Fibroblast of the conjunctiva (primary cell): ENCODE measurements at places on chromosomes 1 and 21.

GRCh38 chr21:40466893-40467483, 380.0 kb downstream of the DSCAM start:
- no peak for DNase-seq

DNA sequence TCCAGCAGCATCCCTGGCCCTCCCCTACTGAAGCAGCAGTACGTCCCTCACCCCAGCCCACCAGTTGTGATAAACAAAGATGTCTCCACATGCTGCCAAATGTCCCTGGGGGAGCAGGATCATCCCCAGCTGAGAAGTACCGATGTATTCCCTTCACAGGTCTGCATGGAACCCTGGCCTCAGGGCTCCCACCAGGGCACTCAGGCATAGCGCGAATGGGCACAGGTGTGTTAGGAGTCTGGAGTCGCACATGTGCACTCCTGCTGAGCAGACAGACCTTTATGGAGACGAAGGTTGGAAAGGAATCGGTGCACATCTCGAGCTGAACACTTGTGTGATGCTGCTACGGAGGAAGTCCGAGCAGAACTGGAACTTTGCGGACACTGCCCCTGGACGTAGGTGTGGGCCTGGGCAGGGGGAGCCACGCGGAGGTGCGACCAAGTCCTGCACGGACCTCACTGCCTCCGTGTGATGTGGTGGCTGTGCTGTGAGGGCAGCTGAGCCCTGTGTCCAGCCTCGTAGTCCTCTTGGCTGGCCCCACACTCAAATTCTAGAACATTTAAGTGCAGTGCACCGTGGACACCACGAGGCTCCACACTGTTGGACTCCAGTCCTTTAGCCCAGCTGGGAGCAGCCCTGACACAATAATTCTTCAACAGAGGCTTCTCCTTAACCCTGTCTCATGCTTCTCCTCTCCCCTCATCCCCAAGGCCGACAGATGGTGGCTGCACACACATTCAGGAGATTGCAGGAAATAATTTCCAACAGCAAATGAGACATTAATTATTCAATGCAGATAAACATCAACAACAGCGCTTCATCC, 43.4 kb downstream of the RSPH1 start:
- no peak for DNase-seq

DNA sequence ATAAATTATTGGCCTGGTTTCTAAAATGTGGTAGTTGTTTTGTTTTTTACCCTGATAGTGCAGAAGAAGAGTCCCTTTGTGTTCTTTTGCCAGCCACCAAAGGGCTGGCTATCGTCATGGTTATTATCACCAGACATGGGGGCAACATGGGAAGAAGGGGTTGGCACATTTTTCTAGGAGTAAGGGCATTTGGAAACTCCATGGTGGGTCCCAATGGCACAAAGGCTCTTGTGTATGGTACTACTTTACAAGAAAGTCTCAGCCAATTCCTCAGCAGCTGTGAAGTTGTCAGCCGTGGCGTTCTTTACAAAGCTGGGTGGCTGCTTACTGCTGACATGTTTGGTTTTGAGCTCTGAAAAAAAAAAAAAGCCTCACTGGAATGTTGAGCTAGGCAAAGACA, 330.4 kb upstream of the ESRRG start:
- no peak for DNase-seq

- DNase-seq: no peak
Observed at GRCh38 chr1:180935326-180936109, 22.8 kb downstream of the KIAA1614 start.

DNA sequence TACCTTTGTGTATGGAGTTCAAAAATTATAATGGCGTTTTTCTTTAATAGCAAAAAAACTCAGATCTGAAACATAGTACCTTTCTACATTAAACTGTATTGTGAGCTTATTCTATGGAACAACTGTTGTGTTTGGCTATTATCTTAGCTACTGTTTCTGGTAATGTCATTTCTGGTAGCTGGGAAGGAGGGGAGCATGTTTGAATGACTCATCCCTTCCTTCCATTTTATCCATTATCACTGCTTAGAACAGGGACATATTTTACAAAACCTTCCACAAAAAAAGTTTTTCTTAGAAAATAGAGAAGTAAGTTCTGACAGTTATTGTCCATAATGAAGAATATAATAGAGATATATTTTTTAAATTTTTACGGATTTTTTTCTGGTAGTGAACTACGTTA, 128.3 kb downstream of the NRDC start:
- DNase-seq: no peak

- DNase-seq: no peak
Observed at GRCh38 chr1:170303034-170303433, 157.3 kb downstream of the NTMT2 start.

- DNase-seq: peak; percentile 61
Observed at GRCh38 chr1:155938220-155938627, 3.2 kb upstream of the RXFP4 start.

DNA sequence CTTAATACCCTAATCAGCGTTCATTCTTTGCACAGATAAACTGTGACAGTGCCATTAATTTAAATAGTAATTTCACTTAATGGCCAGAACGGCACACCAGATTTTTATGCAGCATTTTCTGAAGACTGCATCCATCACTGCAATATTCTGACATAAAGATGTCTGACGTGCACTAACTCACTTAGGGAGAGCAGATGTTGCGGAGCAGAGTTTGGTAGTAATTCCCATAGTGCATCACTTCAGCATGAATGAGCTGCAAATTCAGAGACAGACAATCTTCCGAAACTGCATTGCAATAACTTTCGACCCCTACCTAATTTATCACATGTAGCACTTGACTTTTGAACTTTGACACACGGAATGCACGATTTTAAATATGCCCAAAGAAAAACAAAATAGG, 225.3 kb downstream of the KCTD3 start:
- DNase-seq: no peak

DNA sequence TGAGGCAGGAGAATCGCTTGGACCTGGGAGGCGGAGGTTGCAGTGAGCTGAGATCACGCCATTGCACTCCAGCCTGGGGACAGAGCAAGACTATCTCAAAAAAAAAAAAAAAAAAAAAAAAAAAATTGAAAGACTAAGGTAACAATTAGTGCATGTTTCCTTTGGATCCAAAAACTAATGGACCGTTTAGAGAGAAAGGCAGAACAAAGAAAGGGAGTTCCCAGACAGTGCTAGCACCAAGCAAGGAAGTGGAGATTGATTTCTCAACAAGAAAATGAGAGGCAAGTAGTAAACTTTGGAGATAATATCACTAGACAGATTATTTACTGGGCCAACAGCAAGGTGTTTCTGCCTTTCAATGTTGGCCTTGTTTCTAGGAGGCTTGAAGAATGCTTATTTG, 24.2 kb downstream of the ATP1B1 start:
- no peak for DNase-seq

- DNase-seq: no peak
Observed at GRCh38 chr1:219876798-219877209, 51.6 kb downstream of the SLC30A10 start.

- peak; percentile 92 for DNase-seq
Observed at GRCh38 chr1:61079898-61080336, 2.4 kb upstream of the NFIA start.

DNA sequence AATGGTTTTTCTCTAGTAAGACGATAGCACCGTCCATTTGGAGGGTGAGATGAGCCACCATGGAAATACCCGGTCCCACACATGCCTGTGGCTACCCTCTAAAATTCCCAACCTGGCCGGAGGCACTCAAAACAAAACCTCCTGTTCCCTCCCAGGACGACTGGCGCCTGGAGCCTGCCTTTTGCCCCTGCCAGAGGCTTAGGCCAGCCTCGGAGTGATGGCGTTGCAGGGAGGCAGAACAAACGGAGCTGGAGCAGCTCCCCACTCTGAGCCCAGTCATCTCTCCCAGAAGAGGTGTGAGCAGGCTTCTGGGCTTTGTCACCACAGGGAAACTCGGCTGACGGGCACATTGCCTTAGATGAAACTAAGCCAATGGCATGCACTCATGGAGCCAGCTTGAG, 213.7 kb upstream of the HOOK1 start:
- DNase-seq: no peak

GRCh38 chr1:230506451-230506850, 80.3 kb upstream of the PGBD5 start:
- no peak for DNase-seq

DNA sequence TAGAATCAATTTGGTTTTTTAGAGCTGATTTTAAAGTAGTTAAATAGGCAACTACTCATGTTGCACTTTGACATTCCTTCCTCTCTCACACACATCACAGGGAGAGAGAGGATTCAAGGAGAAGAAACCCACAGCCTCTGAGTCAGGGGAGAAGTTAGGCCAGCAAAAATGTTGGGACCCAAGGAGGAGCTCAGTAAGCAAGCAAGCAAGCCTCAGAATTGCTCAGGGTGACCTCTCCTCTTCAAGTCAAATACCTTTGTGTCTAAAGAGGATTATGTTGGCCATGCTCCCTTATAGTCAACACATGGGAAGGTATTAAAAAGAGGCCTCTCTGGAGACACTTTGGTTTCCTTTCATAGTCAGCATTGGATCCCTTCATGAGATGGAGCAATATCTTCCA, 80.5 kb upstream of the WARS2 start:
- DNase-seq: no peak

GRCh38 chr1:220827445-220828178, 40.9 kb downstream of the MTARC1 start:
- no peak for DNase-seq

GRCh38 chr1:25006770-25007169, 76.7 kb upstream of the RUNX3 start:
- no peak for DNase-seq

GRCh38 chr1:114154963-114155322, 1.3 kb upstream of the SYT6 start:
- no peak for DNase-seq

GRCh38 chr1:18512883-18513282, 32.2 kb downstream of the KLHDC7A start:
- DNase-seq: no peak

DNA sequence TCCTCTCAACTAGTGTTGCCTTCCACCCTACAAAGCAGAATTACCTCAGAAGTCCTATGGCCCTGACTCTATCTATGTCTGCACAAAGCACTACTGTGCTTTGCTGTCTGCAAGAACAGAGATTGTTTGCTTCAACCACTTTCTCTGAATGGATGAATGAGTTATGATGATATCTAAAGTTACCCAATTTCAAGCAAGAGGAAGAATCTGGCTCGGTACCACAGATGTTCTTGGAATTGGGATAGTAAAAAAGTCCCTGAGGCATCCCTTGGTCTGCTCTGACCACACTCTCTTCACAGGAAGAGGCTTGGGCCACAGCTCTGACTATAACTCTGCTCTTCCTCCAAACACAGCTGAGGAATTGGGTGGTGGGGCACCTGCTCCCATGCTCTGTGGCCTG, 31.2 kb downstream of the MTARC1 start:
- no peak for DNase-seq
